Ammon's horn (tissue), 1 donor: ENCODE measurements at places on chromosomes 7 and 10.

GRCh38 chr10:14586901-14587300, 187.8 kb downstream of the FAM107B start:
- DNase-seq: no peak

DNA sequence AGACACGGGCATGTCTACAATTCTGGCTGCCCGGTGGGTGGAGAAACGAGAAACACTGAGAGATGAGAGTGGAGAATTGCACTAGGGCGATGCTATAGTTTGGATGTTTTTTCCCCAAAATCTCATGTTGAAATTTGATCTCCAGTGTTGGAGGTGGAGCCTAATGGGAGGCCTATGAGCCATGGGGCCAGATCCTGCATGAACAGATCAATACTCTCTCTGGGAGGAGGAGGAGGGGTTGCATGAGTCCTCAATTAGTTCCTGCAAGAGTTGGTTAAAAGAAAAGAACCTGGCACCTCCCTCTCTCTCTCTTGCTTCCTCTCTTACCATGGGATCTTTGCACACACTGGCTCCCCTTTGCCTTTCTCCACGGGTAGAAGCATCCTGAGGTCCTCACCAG, 299.1 kb downstream of the CALN1 start:
- DNase-seq: no peak

GRCh38 chr10:28365840-28366239, 63.0 kb upstream of the MPP7 start:
- no peak for DNase-seq

DNA sequence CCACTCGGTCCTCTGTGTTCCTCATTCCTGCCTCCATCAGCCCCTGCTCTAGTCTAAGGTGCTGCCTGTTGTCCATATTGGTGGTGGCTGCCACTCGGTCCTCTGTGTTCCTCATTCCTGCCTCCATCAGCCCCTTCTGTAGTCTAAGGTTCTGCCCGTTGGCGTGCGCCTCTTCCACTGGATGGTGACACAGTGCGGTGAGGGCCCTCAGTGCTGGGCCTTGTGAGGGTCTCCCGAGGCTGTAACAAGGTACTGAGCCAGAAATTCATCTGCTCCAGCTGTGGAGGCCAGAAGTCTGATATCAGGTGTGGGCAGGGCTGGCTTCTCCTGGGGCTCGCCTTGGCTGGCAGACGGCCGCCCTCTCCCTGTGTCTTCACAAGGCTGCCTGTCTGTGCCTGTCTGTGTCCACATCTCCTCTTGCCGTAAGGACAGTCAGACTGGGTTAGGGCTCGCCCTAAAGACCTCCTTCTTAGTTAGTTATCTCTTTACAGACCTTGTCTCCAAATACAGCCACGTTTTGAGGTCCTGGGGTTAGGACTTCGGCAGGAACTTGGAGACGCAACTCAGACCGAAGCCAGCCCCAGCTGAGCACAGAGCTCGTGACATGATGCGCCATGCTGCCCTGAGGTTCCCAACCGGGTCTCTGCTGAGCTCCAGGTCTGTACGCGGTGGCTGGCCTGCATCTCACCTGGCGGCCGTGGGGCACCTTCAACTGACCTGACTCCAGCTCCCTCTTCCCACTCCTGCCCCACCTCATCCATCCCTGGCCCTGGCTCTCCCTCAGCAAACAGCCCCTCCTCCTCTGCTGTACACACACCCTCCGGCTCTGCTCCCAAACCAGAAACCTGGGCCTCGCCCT, 181.4 kb upstream of the SHH start:
- DNase-seq: no peak

DNA sequence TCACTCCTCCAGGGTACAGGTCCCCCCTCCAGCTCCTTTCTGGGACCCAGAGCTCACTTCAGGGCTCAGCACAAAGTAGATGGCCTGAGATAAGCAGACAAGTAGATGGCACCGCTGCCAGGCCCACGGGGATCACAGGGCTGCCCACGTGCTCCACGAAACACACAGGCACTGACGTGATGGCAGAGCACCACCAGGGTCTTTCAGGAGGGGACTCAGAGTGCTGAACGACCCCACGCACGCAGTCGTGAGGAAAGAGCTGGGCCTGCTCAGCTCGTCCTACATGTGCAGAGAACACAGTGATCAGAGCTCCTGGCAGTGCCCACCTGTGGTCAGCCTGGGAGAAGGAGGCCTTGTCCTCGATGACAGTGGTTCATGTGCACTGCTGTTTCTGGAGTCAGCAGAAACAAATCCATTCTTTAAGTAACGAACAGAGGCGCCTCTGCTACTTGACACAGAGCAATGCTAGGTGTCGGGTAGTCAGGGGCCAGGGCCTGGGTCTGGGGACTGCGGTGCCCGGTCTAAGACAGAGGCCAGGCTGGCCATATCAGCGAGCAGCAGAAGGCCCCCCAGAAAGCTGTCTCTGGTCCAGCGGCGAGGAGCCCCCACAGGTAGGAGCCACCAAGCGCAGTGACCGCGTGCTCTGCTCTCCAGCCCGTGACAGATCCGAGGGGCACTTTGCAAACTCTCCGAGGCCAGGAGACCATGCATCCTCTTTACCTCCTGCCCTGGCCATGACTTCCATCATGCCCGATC, 129.8 kb upstream of the FAM20C start:
- no peak for DNase-seq

GRCh38 chr10:47043928-47044538, 132.8 kb downstream of the PTPN20 start:
- no peak for DNase-seq
